ENCODE measurements at places on chromosomes 16 and 17.
A peak's percentile ranks its signal among the peaks of the same experiment; 100 is the strongest.

- no peak for DNase-seq
These were observed 550.0 kb upstream of the SALL1 start for GRCh38 chr16:51701025-51701424.

DNA sequence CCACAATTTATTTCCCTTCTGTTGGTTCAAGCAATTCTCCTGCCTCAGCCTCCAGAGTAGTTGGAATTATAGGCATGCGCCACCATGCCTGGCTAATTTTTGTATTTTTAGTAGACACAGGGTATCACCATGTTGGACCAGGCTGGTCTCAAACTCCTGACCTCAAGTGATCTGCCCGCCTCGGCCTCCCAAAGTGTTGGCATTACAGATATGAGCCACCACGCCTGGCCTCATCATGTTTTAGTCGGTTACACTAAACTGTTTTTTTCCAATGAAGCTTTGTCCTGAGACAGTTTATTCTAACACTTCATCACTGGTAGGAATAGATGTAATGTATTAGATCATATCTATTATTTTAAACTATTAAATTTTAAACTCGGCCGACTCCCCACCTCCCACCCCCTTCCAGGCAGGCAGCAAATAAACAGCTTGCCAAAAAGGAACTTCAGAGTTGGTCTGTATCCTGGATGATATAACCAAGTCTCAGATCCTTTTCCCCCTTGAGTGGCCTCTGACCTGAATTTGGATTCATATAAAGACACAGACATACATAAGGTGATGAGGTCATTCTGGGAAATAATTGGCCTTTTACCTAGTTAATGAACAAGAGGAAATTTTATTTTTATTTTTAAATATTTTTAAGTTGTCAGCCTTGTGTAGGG, 18.4 kb upstream of the CORO6 start:
- no peak for DNase-seq

GRCh38 chr17:10614536-10615155, 42.5 kb downstream of the MYH3 start:
- DNase-seq = no peak

- DNase-seq = no peak
These were observed 72.0 kb downstream of the STXBP4 start for GRCh38 chr17:55040611-55041010.

GRCh38 chr17:61660746-61661485, 69.9 kb upstream of the NACA2 start:
- no peak for DNase-seq

DNA sequence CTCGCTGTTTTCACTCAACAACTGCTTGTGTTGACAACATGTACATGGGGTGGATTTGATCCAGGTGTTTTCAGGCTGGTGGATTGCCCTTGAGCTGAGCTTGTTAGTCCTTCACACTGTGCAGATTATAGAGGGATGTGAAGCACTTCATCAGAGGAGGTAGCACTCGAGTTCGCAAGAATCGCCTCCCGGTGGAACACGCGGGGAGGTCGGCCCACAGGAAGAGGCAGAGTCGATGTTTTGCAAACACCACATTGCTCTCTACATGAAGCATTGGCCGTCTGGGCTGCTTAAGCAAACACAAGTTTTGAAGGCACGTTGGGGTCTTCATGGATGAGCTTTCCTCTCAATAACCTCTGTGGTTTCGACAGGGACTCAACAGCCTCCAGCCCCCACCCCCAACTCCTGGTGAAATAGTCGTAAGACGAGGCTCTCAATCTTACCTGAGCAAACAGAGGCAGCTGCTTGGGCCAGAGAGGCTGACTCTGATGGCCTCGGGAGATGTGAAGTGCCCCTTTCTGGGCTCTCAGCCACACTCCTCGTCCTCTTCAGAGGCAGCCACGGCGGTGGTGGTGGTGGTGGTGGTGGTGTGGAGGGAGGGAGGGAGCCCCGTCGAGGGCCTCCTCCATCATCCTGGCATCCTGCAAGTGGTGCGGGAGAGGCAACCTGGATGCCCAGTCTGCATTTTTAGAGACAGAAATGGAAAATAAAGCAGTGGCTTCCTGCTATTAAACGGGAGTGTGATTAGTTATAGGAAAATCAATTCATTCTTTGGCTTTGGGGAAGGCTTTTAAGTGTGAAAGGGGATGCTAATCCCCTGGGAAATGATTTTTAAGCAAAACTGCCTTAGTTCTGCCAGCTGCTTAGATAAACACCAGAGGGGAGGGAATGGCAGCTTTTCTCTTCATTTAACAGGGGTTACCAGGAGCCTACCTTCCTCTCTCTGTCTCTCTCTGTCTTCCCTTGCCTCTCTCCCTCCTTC, 552.5 kb upstream of the EEF2KMT start:
- no peak for DNase-seq

GRCh38 chr17:74512036-74512435, 19.2 kb downstream of the CD300LB start:
- DNase-seq = no peak

GRCh38 chr16:75062135-75062975, 54.2 kb downstream of the LDHD start:
- DNase-seq = no peak

- DNase-seq = no peak
These were observed 15.0 kb upstream of the MPHOSPH6 start for GRCh38 chr16:82185012-82185411.

GRCh38 chr17:20127360-20128035, 118.3 kb downstream of the SPECC1 start:
- no peak for DNase-seq

GRCh38 chr17:19364699-19365498, 2.4 kb upstream of the B9D1 start:
- no peak for DNase-seq

- DNase-seq = no peak
These were observed 9.0 kb downstream of the SLC5A2 start for GRCh38 chr16:31491778-31492418.

DNA sequence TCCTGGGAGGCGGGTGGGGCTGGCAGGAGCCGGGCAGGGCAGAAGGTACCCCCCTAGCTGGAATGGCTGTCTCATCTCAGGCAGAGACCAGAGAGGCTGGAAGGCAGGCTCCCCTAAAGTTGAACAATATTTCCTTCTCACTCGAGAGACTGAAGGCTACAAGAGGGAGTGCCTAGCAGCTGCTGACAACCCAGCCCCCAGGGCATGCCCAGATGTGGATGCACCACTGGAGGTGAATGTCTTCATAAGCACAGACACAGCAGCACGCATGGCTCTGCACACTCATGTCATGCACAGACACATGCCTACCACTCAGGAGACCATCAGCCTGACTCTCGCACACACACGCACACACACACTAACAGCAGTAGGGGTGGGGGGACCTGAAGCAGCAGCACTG, 179.0 kb downstream of the CCT6B start:
- no peak for DNase-seq

GRCh38 chr16:71995038-71995437, 5.2 kb downstream of the PKD1L3 start:
- no peak for DNase-seq

GRCh38 chr16:68993456-68993855, 112.0 kb upstream of the HAS3 start:
- no peak for DNase-seq

GRCh38 chr16:62821824-62822223, 785.6 kb upstream of the CDH8 start:
- no peak for DNase-seq

- no peak for DNase-seq
These were observed 52.1 kb upstream of the GNG13 start for GRCh38 chr16:852451-853185.

DNA sequence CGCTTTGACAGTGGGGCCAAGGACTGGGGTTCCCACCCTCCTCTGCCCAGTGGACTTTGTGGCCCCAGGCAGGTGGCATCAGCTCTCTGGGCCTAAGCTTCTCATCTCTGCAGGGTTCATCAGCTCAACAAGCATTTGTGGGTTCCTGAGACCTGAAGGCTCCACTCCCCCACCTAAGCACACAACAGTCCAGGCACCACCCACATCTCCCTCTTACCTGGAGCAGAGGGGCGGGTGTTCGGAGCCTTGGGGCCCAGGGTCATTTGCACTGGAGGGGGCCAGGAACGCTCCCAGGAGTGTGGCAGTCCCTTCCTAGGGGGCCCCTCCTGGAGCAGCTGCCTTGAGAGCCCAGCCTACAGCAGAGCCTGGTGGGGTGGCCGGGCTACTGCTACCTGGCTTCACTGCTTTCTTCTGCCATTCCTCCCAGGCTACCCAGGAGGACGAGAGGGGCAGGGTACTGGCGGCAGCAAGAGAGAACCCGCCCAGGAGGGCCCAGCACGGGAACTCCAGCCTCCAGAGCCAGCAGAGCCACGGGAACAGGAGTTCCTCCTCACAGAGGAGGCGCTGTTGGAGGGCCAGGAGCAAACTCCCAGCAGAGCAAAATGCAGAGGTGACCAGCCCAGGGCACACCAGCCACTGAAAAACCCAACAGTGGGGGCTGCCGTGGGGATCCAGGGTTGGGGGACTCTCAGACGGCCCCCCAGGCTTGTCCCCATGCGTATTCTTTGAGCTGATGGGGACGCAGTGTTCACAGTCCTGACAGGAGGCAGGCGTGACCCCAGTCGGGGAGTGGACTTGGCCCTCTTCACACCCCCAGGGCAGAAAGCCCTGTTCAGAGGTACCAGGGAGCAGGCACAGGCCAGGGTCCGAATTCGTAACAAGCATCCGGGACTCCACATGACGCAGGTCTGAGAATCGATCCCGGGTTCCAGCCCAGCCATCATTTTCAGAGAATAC, 35.1 kb upstream of the SLC38A10 start:
- no peak for DNase-seq

GRCh38 chr17:27597783-27598320, 33.1 kb upstream of the LGALS9 start:
- DNase-seq = no peak

- peak; percentile 26 for DNase-seq
These were observed 313.7 kb downstream of the MAF start for GRCh38 chr16:79286646-79287423.

DNA sequence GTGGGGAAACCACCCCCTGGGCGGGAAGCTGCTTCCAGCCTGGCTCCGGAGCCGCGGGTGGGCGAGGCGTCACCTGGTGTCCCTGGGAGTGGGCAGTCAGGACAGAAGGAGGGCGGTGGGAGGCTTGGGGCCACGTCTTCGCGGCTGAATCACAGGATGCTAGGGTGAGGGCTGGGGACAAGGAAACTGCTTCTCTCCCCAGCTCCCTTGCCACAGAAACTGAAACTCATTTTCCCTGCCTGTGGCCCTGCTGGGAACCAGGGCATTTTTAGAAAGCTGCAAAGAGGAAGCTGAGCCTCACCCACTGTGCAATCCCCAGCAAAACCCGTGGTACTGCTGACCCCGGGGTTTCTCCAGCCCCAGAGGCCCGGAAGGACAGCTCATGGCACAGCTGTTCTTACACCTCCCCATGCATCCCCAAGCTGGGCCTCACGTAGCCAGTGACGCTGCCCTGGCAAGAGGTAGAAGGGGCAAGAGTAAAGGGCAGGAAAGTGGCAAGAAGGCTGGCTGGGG, 8.2 kb downstream of the RHBDF2 start:
- DNase-seq = peak; percentile 42

- peak; percentile 35 for DNase-seq
These were observed 22.3 kb downstream of the SAP30BP start for GRCh38 chr17:75689441-75689873.

DNA sequence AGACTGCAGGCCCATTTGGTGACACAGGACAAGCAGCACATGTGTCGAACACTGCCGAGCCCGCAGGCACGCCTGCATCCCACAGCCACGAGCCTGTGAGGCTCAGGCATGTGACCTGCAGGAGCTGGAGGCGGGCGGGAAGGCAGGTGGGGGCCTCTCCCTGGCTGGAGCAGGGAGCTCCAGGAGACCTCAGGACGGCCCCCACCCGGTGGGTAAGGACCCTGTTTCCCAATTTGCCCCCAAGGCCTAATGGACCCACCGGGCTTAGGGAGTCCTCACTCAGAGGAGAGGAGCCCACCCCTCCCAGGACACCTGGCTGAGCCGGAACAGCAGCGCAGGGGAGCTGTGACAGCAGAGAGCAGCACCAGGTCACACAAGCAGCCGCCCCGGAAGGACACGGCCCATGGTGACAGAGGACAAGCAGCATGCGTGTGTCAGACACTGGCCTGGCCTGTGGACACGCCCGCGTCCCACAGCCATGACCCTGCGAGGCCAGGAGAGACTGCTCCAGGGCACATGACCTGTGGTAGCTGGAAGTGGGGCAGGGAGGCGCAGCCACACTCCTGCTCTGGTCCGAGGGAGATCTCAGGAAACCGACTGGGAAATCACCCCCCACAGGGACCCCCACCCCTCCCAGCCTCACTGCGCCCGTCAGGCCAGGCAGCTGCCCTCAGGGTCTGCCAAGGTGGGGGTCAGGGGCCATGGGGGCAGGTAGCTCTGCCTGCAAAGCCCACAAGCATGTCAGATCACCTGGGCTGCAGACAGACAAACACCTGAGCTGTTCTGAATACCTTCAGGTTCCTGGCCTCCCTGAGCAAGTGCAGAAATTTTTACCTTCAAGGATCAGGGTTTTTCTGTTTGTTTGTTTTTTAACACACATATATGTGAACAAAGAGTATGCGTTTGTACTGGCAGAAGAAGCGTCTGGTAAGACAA, 2.4 kb downstream of the SPSB3 start:
- no peak for DNase-seq

DNA sequence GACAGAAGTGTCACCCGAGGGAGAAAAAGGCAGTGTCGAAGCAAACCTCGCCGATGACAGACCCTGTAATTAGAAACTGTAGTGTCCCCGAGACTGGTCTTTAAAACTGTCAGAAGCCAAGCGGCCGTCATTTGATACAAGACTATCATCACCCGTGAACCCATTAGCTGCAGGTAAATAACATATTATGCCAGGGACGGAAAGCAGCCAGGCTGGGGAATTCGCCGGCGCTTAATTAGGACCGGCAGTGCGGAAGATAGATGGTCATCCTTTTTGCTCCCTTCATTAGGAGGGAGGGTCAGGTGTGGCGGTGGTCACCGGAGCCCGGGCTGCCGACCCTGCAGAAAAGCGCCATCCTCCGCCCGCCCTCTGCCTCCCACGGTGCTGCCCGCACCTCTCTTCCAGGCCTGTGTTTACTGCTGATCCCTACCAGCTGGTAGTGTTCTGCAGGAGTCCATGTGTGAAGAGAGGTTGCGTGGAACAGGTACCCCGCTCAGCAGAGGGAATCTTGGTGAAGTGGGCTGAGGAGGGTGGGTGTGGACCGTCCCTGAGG, 109.4 kb upstream of the GSE1 start:
- DNase-seq = no peak

DNA sequence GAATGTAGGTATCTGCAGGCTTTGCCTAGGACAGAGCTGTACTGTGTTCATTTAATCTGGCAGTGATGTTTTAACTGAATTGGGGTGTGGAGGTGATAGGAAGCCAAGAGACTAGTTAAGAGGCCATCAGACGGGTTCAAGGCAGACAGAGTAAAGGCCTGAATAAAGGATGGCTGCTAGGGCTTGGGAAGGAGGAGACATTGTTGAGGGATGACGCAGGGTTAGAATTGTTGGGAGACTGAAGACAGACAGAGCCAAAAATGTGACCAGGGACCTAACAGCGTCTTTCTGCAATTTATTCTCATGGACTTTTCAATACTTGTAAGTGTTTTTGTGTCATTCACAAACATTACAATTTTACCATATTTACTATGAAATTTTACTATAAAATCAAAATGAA, 48.6 kb upstream of the MYH10 start:
- no peak for DNase-seq

DNA sequence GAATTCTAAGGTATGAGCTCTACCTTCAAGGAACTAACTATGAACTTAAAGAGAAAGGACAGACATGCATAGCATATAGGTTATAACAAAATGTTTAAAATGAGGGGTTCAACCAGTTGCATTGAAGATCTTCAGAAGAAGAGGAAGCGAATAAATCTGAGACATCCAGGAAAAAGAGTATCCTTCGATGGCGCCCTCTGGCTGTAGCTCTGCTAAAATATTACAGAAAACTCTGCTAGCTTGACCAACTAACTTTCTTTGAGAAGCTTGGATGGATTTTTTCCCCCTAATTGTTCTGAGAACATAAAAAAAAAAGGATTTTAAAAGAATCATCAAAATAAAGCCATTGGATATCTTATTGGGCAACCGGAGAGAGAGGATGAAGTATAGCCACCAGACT, 659.9 kb upstream of the SOX9 start:
- DNase-seq = no peak

Measured in activated T-cell treated with anti-CD3 and anti-CD28 coated beads, Interleukin-2, amount 50 U/mL, for 1 hour (primary cell).